Posterior cingulate gyrus (tissue), 11 donors: ENCODE measurements at places on chromosomes 5 and 9.

DNA sequence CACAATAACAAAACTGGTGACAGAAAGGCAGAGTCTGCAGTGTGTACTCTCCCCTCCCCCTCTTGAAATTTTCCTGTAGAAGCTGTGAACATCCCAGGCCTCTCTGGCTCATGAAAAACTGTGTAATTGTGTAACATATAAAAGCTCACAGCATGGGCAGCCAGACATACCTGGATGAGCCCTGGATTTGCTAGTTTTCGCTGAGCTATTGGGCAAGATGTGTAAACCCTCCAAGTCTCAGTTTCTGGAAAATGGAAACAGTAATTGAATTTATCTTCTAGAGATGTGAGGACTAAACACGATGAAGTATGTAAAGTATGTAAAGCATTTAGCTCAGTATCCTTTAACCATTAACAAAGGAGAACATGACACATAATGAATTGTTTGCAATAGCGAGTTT lies 143.2 kb upstream of the ANKH start:
- DNase-seq: no peak

DNA sequence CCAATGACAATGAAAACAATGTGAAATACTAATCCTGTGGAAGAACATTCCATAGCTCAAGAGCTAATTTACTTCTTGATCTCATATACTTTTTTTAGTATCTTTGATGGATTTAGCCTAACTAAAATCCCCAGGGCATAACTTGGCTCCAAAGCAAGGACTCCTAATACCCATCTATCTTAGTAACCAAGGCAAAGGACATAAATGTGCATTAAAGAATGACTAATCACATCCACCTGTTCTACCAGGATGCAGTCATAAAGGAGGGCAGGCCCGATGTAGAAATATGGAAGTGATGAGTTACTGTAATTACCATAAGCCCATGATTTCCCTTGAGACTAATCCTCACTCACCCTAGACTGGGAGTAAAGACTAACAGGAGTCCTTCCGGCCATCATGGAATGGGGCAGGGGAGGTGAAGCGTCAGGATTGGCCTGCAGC lies 56.9 kb downstream of the KIF24 start:
- DNase-seq: no peak

- DNase-seq: no peak
Measured at GRCh38 chr5:178624631-178625546, 2.0 kb downstream of the CLK4 start.

DNA sequence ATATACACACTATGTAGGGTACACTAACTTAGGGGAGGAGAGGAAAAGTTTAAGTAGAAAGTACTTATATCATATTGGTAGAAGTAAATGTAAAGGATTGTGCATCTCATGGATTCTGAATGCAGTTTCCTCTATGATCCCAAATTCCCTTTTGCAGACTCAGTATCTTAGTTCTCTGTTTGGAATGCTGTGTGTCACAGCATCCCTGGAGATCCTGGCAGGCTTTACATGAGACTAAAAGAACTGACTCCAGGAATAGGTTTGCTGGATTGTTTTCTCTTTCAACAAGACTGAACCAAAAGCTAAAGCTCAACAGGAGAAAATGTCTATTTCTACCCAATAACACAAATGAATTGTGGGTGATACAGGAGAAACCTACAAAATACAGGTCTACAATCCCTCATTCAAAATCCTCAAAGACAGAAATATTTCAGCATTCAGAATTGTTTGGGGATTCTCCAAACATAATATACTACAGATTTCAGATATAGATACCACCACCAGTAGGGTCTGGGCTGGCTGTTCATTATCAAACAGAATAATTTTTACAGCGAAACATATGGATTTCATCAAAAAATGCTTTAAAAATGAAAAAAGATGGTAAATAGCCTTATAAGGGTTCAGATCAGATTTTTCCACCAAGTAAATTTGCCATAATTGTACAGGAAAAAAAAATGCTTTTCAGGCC lies 324.7 kb upstream of the GRAMD2B start:
- DNase-seq: no peak

DNA sequence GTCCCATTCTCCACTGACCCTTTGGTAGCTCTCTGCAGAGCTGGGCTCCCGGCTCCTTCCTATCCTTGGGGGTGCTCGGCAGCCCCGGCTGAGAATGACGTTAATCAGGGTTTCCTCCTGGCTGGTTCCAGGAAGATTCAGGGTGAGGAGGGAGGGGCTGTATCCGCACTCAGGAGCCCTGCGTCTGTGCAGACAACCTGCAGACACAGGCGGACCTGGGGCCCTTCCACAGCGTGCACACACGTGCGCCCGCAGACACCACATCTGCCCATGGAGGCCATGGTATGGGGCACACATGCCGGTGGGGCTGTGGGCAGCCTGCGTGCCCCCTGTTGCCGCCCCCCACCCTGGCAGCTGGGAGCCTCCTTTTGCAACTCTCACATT lies 66.6 kb upstream of the RNU6ATAC start:
- DNase-seq: no peak

DNA sequence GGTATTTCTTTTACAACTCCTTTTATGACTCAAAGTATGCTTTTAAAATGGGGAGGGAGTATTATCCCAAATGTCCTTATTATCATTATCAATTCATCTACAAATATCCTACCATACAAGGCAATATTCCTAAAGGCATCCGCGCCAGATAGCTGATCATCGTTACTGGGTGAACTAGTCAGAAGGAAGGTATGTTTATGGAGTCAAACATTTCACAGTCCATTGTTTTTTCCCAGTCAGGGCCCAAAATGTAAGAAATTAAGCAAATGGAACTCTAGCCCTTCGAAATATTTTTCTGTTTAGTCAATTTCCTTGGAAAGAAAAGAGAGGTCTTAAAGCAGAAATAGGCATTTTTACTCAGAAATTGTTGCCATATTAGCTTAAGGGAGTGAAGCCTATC lies 188.5 kb upstream of the CCNG1 start:
- DNase-seq: no peak
